ENCODE measurements at places on chromosomes 5 and 9.

- no peak for DNase-seq
Observed at GRCh38 chr9:97705354-97705950, 8.3 kb upstream of the XPA start.

- no peak for DNase-seq
Observed at GRCh38 chr9:33809506-33809905, 7.5 kb upstream of the UBE2R2 start.

GRCh38 chr9:40907657-40908624 lies 220.5 kb downstream of the FOXD4L6 start:
- DNase-seq, result no peak

DNA sequence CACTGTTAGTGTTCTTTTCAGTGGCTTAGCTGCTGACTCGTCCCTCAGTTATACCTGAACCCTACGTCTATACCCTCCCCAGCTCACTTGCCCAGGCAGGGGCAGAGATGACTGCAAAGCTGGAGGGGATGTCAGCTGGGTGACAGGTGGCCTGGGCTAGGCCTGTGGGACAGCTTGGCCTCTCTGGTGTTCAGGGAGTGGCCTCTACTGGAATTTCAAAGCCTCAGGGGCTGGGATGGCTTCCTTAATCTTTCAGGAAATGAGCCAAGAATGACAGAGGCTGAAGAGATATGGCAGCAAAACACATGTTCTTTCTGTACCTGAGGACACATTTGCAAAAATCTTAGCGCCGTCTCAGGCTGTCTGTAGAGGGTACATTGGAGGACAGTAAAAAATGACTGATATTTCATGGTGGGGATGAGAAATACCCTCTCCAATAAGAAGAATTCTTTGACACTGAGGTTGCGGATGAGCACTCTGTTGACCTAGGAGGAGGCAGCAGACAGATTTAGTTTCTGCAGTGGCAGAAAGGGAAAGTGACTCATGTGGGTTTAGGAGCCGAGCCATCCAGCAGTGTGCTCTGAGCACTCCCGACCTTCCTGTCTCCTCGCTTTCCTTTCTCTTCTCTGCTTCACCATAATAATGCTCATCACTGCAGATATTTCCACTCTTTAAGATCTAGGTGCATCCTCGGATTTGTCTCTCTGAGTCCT lies 54.4 kb downstream of the ENTREP1 start:
- DNase-seq, result no peak

GRCh38 chr5:43700601-43701000 lies 97.6 kb downstream of the NNT start:
- no peak for DNase-seq

- no peak for DNase-seq
Observed at GRCh38 chr5:5467737-5468136, 45.3 kb downstream of the ICE1 start.

GRCh38 chr5:78317515-78317914 lies 23.0 kb upstream of the AP3B1 start:
- DNase-seq, result no peak

GRCh38 chr5:119385536-119386128 lies 29.8 kb downstream of the TNFAIP8 start:
- DNase-seq, result no peak

GRCh38 chr9:37976714-37977477 lies 73.0 kb upstream of the SLC25A51 start:
- DNase-seq, result no peak

Measured in activated T-helper 1 cell treated with anti-CD3 and anti-CD28 coated beads, Interleukin-2, amount 50 U/mL, for 16 hours (primary cell).